Activated T-helper 1 cell treated with Interleukin-2 at 50 U/mL for 16 hours (primary cell): ENCODE measurements at places on chromosomes 1 and 21.

DNA sequence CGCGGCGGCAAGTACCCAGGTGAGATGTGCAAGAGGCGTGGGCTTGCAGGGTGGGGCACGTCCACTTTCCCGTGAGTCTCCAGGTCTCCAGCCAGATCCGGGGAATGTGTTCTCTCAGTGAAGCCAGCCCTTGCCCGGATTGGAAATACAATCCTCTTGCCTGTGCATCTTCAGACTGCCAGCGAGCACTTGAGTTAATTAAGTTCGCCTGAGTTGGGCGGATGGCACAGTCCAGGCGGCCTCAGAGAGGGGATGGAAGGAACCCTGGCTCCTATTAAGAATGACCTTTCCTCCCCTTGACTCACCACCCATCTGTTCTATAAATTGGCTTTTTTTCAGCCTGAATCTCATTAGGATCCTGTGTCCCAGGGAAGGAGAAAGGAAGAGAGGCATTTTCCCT, 33.3 kb upstream of the CNTN2 start:
- no peak for DNase-seq

- DNase-seq = no peak
These were observed 25.7 kb downstream of the DNAJC11 start for GRCh38 chr1:6675941-6676340.

DNA sequence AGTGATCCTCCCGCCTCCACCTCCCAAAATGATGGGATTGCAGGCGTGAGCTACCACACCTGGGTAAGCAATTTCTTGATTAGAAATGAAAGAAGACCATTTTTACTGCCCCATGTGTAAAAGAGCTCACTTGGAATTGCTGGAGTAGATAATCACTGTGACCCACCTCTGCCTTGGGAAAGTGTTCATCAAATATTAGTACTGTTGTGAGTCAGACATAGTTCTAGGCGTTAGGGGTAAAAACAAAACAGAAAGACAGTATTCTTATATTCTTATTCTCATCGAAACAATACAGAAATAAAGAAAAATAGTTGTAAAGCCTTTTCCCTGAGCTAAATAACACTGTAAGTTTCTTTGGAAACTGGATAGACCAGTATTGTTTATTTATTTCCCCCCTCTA, 36.2 kb downstream of the CELF3 start:
- no peak for DNase-seq

GRCh38 chr1:90723590-90724108, 6.5 kb upstream of the BARHL2 start:
- no peak for DNase-seq

- DNase-seq = no peak
These were observed 45.7 kb upstream of the ZNF648 start for GRCh38 chr1:182107209-182107608.

GRCh38 chr1:160795951-160796383, at the start of gene LY9:
Gene LY9, plus strand, starts transcription at chr1:160796174. Its CDS starts 14 bp downstream, at chr1:160796188.
- DNase-seq = peak; percentile 62

GRCh38 chr1:8082945-8083344, 56.8 kb upstream of the ERRFI1 start:
- no peak for DNase-seq

DNA sequence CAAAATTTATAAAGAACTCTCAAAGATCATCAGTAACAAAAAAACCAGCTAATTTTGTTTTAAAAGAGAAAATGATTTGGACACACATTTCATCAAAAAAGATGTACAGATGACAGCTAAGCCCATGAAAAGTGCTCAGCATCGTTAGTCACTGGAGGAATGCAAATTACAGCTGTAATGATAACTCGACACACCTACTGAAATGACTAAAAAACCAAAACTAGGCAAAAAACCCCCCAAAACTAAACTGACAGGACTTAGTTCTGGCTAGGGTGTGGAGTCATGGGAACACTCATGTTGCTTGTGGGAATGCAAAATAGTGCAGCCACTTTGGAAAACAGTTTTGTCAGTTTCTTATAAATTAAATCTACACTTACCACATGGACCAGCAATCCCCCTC, 59.5 kb downstream of the CNIH3 start:
- no peak for DNase-seq

DNA sequence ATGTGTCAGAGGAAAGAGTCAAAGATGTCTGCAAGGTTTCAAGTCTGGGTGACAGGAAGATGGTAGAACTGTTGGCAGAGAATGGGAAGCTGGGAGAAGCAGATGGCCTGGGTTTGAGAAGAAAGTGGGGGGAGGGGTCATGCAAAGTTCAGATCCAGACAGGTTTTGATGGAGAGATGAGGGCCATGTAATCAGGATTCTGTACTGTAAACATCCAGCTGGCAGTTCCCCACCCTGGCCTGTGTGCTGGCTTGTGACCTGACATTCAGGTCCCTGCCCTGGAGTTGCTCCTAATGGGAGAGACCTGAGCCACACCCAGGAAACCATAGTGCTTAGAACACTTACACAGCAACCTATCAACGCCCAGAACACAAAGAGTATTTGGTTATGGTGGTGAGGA, 15.6 kb upstream of the ETV3 start:
- no peak for DNase-seq

- DNase-seq = no peak
These were observed 88.0 kb upstream of the TLR5 start for GRCh38 chr1:223231011-223231572.

GRCh38 chr1:231315887-231316286, 21.8 kb downstream of the EXOC8 start:
- no peak for DNase-seq

GRCh38 chr1:203063287-203063686, 22.5 kb downstream of the MYOG start:
- DNase-seq = no peak

DNA sequence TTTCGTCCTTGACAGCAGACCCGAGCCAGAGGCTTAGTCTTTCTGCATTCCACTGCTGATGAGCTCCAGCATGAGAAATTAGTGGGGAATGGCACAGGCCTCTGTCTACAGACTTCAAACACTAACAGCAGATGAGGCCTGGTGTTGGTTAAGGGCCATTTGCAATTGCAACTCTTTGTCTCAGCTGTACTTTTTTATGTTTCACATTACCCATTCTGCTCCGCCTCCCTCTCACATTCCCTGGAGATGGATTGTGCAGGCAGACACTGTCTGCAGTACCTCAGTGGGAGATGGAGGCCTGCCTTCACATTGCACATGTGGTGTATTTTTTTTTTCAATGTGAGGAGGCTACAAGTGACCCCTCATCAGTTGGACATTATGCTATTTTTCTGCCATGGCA, 370.2 kb downstream of the DUSP10 start:
- no peak for DNase-seq

DNA sequence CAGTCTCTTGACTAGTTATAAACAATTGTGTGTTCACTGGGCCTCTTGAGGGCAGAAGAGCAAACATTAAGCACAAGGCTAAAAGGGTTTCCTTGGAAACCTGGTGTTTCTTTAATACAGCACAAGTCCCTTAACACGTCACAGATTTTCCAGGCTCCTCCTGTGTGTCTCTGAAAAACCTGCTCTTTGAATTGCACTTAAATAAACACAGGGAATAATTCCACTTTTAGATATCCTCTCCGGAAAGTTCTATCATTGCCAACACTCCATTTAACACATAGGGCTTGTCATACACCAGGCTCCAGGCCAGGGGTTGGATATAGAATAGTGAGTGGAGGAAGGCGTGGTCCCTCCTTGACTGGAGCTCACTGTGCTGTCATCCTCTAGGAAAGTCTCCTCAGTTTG, 442.6 kb downstream of the DSCAM start:
- no peak for DNase-seq

- no peak for DNase-seq
These were observed 4.1 kb upstream of the LSM10 start for GRCh38 chr1:36401602-36402503.

GRCh38 chr1:17926906-17927305, 171.8 kb downstream of the ACTL8 start:
- DNase-seq = no peak

- no peak for DNase-seq
These were observed 27.9 kb downstream of the OVAAL start for GRCh38 chr1:180586671-180587155.

GRCh38 chr21:46455575-46456385, 2.9 kb upstream of the DIP2A start:
- DNase-seq = no peak

DNA sequence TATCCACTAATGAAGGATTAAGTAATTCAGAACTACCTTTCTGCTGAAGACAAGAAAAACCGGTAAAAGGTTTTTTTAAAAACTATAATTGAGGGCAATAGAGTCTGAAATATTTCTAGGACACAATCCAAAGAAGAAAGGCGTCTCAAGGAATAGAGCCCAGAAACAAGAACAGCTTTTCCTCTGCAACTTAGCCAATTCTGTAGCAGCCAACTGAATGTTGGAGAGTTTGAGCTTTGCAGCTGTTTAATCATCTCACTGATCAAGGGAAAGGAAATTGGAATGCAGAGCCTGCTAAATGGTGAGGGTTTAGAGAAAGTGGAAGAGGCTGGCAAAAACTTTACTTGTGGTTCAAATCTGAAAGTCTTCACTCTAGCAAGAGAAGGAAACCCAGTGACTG, 818.9 kb downstream of the KCNT2 start:
- no peak for DNase-seq

- no peak for DNase-seq
These were observed 221.8 kb upstream of the JUN start for GRCh38 chr1:59005491-59006288.

GRCh38 chr1:97841338-97841737, 79.5 kb downstream of the DPYD start:
- no peak for DNase-seq

DNA sequence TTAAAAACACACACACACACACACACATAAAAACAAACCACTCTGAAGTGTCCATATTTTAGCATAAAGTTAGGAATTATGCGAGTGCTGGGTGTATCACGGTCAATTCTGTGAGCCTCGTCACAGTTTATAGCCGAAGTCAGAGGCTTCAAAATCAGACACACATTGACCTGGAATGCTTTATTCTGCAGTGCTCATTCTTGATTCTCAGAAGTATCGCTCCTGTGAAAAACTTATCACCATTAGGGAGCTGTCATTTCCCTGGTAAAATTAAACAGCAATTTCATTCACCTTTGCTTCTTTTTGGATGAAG, 8.7 kb upstream of the IRF2BP2 start:
- no peak for DNase-seq

- DNase-seq = no peak
These were observed 8.7 kb downstream of the LAPTM5 start for GRCh38 chr1:30748699-30749401.
